Tibial nerve (tissue), 4 donors: ENCODE measurements at places on chromosomes 5 and 9.

DNA sequence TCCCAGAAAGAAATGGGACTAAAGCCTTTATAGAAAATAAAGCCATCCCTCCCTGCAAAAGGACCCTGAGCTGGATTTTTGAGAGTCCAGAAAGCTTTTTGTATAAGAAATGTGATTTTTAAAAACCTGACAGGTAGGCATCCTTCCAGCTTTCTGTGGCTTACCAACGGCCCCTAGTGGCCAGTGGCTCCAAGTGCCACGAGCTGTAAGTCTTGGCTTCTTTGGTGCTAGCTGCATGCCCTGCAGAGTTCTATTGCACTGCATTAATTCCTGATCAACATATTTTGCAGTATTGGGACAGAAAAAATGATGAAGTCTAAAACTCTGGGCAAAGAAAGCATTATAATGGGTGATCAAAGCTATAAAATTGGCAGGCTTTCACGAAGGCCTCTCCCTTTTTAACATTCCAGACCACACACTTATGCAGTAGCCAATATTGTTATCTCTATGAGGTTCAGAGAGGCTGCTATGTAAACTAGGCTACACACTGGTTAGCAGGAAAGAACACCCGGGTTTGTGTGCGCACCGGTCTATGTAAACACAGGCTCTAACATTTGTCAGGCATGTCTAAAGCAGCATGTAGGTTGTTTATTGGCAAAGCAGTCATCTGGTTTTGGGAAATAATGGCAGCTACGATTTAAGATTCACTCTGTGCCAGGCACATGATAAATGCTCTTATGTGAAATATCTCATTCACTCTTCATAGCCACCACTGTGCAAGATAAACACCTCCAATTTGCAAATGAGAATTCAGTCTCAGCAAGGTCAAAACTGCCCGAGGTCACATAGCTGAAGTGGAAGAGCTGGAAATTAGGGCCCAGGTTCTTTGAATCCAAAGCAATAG, 55.2 kb downstream of the NMUR2 start:
- no peak for DNase-seq

GRCh38 chr9:1980387-1980786, 34.8 kb upstream of the SMARCA2 start:
- no peak for DNase-seq

DNA sequence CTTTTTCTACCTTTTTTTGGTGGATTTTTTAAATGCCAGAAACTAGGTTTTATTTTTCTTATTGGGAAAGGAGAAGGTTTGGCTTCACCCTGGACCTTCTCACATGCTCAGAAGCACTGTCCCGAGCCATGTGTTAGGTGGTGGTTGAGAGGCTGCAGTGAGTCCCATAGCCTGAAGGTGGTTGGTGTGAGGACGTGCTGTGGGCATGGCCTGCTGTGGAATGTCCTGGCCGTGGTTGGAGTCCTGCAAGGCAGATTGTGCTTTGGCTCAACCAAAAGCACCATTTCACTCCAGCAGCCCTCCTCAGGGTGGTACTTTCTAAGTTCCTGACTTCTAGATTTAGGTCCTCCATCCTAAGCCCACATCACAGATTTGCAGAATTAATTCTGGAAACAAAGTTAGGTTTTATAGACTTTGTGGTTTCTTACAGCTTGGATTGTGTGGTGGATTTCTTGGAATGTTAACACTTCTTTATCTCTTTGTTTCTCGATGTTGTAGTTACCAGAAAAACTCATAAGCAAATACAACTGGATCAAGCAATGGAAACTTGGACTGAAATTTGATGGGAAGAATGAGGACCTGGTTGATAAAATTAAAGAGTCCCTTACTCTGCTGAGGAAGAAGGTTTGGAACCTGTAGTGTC, 22.6 kb downstream of the OTULIN start:
- DNase-seq, result no peak

DNA sequence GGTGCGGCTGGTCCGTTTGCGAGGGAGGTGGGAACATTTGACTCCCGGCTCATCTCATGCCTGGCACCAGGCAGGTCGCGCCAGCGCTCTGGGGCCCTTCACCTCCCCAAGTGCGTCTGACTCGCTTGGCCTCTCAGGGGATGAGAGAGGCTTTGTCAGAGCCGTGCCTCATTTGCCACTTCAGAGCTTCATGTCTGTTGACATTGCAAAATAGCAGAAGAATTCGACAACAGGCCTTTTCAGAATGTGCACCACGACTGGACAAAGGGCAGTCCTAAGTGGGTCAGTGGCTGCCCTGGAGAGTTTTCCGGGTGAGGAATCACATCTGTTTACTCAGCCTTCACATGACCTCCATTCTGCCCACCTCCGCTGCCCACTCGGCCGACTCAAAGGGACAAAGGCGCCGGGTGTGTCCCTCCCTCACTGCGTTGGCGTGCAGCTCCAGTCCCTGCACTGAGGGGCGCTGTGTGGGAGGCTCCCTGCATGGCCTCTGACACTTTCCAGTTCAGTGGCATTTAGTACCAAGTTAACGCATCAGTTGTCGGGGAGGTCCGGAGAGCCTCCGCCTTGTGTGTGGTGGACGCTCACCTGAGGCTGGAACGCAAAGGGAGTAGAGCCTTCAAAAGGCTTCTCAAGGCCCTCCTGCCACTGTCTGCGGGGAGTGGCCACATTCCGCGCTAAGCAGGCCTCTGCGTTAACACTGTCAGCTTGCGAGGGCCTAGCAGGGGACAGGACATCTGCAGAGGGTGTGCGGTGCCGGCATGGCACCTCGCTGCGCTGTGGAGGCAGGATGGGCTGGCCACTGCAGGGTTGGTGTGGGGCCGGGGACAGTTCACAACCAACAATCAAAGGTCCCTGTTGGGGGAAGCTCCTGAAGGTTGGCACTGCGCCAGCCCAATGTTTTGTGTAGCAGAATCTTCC, 171.5 kb downstream of the NXNL2 start:
- no peak for DNase-seq

DNA sequence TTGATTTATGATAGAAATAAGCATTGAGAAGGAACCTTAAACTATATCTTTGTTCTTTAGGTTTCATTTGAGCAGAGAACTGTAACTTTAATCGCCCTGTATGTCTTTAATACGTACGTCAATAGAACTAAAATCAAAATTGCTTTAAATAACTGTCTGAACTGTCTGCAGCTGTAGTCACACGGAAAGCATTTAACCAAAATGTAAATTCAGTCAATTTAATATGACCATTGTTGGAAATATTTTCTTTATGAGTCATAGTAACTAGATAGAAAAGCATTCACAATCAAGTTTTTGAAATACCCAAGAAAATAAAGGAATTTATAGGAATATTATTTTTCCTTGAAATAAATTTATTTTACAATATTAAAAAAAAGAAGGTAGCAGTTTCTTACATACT, 157.1 kb upstream of the CDH6 start:
- DNase-seq, result no peak

- no peak for DNase-seq
Measured at GRCh38 chr5:14225173-14225834, 82.2 kb downstream of the TRIO start.

DNA sequence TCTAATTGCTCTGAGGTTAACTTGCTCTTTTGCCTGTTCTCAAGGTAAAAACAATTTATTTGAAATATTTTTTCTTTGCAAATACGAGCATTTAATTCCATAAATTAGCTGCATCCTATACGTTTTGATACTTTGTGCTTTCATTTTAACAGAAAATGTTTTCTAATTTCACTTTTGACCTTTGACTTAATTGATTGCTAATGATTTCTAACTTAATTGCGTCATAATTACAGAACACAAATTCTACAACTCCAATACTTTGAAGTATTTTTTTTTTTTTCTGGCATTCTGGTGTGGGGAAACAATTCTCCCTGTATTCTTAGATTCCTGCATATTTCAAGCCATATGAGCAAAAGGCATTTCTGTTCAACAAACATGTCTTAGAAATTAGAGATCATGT, 134.0 kb downstream of the ISOC1 start:
- no peak for DNase-seq

- DNase-seq, result no peak
Measured at GRCh38 chr9:94150890-94151650, 66.8 kb downstream of the PTPDC1 start.

GRCh38 chr9:128727640-128728248, 3.8 kb upstream of the ZDHHC12 start:
- DNase-seq, result no peak

- DNase-seq, result no peak
Measured at GRCh38 chr9:80437825-80438224, 866.1 kb downstream of the TLE4 start.

- peak; percentile 72 for DNase-seq
Measured at GRCh38 chr9:35510754-35511428, 21.0 kb downstream of the RUSC2 start.

- no peak for DNase-seq
Measured at GRCh38 chr9:132055756-132056155, 23.9 kb downstream of the MED27 start.

DNA sequence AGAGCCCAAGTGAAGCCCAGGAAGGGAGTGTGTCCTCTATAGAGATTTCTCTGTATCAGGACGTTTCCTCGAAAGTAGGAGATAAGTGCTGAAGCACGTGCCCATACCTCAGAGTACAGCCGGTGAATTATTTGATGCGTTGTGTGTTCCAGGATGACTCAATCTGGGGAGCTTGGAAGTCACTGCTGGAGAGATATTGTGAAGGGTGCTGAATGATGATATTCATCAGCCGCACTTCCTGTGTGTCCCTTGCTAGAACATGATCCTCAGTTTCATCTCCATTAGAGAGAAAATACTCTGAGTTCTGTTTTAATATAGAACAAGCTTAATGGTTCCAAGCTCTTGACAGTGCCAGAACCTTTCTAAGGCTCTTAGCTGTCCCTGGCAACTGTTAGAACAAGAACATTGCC, 402.3 kb upstream of the ADAMTSL1 start:
- no peak for DNase-seq

DNA sequence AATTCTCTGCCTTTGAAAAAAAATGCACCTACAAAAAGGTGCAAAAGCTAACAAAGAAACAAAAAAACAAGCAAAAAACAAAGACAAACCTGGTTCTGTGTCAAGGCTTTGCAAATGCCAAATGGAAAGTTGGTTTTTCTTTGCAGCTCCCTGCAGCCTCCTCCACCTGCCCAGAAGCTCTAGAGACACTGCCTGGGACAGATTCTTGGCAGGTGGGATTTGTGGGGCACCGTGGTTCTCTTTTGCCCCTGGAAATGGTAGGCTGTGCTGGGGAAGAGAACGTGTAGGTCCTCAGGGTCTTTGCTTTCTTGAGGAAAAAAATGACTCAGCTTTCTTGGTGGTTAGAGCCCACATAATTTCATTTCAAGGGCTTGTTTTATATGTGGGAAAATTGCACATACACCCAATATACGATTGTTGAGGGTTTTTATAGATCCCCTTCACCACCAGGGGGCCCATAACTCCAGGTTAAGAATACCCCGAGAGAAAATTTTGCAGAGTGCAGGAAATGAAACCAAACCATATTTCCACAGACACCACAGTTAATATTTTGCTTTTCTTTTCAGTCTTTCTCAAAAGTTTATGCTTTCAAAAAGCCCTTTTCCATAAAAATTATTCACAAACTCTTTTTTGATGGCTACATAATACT, 58.7 kb downstream of the NXNL2 start:
- peak; percentile 47 for DNase-seq

- no peak for DNase-seq
Measured at GRCh38 chr9:800591-801150, 40.8 kb upstream of the DMRT1 start.

DNA sequence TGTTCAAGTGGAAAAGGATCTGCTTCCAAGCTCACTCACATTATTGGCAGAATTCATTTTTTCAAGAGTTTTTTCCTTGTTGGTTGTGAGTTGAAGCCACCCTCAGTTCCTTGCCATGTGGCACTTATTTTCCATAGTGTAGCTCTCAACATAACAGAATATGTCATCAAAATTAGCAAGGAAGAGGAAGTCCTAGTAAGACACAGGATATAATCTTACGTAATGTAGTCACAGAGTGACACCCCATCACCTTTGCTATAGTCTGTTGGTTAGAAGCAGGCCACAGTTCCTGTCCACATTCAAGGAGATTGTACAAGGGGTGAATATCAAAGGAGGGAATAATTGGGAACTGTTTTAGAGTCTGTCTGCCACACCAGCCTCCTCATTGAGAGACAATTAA, 15.7 kb downstream of the IRGM start:
- DNase-seq, result no peak

- no peak for DNase-seq
Measured at GRCh38 chr5:132471944-132472343, 18.6 kb downstream of the IRF1 start.

GRCh38 chr5:82982846-82983245, 94.3 kb downstream of the TMEM167A start:
- DNase-seq, result no peak

DNA sequence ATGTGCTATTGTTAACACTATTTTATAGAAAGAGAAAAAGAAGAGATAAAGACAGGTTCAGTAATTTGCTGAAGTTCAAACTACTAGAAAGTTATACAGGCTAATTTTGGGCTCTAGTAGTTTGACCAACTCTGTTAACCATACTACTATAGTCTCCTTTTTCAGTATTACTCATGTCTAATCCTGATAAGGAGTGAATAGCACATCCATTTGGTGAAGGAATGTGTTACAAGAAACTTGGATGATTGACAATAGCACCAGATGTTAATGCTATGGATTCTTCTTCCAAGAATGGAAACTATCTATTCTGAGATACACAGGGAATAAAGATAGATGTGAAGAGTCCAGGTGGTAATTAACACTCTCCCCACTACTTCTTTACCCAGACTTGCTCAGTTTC, 677.3 kb downstream of the PRELID2 start:
- DNase-seq, result no peak

- DNase-seq, result no peak
Measured at GRCh38 chr9:114240647-114241558, 82.0 kb upstream of the ORM1 start.

DNA sequence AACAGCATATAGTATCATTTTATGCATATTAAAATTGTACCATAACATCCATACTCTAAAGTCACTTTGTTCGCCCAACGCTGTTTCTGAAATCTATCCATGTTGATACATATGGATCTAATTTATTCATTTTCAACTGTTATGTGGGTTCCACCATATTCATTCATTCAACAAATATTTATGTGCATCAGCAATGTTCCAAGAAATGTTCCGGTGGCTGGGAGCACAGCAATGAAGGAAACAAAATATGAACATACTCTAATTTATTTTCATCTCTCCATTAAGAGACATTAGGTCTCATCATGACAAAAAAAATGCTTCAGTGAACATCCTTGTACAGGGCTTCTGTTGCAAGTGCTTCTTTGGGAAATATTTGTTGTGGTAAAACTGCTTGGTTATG, 75.4 kb downstream of the MARCHF3 start:
- DNase-seq, result no peak

- DNase-seq, result no peak
Measured at GRCh38 chr5:53323511-53323910, 156.9 kb upstream of the FST start.

- no peak for DNase-seq
Measured at GRCh38 chr5:156121882-156122281, 205.1 kb upstream of the SGCD start.

DNA sequence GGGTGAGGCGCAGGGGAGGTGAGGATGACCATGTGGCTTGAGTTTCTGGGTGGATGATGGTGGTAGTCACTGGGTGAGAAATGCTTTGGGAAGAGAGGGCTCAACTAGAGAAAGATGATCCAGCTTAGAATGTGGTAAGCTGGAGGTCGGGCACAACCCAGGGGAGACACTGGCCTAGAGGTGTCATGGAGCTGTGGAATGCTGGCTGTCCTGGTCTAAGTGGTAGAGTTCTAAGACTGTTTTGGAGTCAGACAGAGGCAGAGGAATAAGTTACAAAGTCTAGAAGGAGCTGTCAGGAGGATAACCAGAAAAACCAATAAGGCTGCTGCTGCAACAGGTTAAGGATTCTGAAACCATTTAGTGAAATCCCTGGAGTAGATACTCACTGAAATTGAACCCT, 19.2 kb upstream of the ACSL6 start:
- DNase-seq, result no peak
